Neural crest cell (in vitro differentiated cells): ENCODE measurements at places on chromosomes 1 and 21. TPM values are rescaled to one million over a fixed set of nuclear protein-coding genes. Genes with fewer than 3 reads are reported as not detected.

DNA sequence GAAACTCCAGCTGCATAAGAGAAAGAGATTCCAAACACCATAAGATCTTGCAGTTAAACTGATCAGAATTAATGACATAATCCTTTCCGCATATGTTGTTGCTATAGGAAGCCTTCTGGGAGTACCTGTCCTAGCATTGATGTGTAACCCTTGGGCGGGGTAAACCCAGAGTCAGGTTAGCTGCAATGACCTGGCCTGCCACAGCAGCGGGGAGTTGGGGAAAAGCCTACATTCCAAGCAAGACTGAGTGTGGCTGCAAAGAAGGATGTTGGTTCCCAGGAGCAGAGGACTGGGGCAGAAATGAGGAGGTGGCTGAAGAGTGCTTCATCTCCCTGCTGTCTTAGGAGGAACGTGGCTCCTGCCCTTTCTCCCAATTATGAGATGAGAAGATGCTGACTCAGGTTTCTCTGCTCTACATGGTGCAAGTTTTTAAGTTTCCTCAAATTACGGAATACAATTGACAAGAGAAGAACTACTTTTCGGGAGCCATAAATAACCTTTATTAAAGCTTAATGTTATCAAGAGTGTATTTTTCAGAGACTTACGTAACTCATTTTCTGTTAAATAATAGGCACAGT lies 142.1 kb downstream of the RYR2 start:
- no peak for DNase-seq

DNA sequence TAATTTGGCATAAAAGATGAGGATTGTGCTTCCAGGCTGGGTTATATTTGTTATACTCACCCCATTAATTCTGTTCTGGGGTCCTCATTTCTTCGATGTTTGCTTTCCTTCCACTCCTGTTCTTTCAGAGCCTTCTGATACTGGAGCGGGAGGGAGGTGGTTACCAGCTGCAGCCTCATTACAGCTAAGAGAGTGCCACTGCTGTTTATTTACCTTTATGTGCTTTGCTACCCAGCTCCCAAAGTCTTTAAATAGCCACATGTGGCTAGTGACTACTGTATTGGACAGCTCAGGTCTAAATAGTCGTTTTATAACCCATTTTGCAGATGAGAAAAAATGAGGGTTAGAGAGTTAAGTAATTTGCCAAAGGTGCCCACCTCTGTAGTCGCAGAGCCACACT lies 25.1 kb downstream of the PLEKHM2 start:
- DNase-seq: no peak

DNA sequence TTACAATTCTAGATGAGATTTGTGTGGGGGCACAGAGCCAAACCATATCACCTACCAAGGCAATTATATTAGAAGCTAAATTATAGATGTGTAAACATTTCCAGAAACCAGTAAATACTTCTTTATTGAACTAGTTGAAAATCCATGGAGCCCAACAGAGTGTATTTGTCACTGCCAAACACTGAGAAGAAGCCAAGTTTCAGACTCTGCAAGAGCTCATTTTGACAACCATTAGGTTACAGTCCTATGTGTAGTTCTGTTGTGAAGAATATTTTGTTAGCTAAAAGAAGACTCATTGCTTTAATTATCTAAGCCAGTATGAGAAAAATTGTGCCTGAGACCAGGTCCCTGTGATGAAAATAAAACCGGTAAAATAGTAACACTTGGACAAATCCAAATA lies 358.9 kb upstream of the SGIP1 start:
- DNase-seq: no peak

IFFO2 gene
- total RNA-seq: 9.8 and 9.9 TPM in 2 replicates

GRCh38 chr1:227944931-227945890 lies 2.5 kb downstream of the WNT9A start:
- DNase-seq: no peak

DNA sequence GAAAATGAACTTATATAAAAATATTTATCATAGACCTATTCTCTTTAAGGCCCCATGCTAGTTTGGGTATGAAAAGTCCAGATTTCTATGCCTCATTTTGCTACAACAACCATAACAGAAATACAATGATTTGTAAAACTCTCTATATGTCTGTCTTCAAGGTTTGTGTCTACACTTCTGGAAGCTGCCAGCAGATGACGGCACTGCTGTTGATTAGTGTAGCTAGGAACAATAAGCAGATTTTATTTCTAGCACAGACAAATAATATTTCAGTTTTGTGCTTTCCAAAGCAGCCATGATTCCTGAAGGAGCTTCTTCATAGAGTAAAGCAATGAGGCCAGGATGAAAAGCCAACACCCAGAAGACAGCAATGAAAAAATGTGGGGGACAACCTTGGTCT lies 779.6 kb upstream of the ADGRL2 start:
- DNase-seq: no peak
